Frontal cortex (tissue), 4 donors: ENCODE measurements at places on chromosomes 6 and 20. TPM values are rescaled to one million over a fixed set of nuclear protein-coding genes. Genes with fewer than 3 reads are reported as not detected.

Gene COL11A2
- total RNA-seq, result 1.2 TPM

DNA sequence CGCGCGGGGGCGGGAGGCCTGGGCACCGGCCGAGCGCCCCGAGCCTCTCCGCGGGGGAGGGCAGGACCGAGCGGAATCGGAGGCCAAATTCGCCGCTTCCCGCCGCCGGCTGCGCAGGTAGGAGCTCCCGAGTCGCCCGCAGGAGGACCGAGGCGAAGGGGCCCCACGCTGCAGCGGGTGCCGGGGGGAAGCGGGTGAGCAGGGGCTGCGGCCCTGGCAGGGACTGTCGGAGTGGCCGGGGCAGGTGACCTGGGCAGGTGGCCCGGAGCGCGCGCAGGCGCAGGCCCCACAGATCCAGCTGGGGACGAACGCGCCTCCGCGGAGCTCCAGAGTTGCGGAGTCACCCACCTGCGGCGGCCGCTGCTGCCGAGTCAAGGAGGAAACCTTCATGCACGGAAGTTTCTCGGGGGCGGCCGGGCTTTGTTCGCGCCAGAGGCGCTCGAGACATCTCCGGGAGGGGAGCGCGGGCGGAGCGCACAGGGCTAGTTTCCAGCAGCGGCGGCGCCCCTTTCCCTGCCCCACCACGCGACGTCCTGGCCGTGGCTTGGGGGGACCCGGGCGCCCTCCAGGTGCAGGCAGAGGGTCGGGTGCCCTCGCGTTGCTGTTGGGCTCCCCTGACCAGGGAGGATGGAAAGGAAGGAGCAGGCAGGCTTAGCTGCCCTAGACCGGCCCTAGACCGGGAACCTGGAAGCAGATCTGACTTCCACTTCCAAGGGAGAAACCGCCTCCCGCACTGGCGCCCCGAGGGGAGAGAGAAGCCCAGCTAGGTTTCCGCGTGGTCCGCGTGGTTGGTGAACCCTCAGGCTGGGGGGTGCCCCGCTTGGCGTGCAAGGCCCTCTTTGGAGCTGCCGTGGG lies 590 bp downstream of the SLCO4A1 start:
- DNase-seq, result no peak

DNA sequence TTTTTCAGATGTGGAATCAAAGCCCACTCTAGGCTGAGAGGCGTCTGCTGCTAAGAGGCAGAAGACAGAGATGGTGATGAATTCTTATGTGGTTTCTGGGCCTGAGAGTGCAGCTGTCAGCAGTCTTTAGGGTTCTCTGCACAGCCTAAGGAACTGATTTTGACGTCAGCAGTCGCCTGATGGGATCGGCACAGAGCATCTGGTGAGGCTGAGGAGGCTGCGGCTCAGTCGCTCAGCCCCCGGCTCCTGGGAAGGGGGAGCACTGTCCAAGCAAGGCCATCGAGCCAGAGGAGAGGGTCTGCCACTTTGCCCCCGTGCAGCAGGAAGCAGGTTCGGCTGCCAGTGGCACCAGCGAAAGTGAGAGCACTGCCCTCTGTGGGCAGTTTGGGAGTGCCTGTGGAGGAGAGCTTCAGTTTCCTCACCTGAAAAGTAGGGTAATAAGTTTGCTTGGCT lies 92.5 kb downstream of the TCP11 start:
- no peak for DNase-seq

Gene TMEM200A
- 20.4 TPM for total RNA-seq

- DNase-seq, result no peak
Observed at GRCh38 chr6:43625393-43625992, 3.6 kb downstream of the GTPBP2 start.
